ENCODE measurements at places on chromosomes 2 and 18.

GRCh38 chr2:227817850-227818674, 4.4 kb downstream of the CCL20 start:
- DNase-seq, result peak; percentile 99

- DNase-seq, result no peak
Measured at GRCh38 chr2:169664600-169664977, 29.6 kb downstream of the CFAP210 start.

GRCh38 chr2:21326152-21326551, 202.4 kb downstream of the TDRD15 start:
- DNase-seq, result no peak

- DNase-seq, result no peak
Measured at GRCh38 chr2:77512507-77512906, 9.7 kb downstream of the LRRTM4 start.

DNA sequence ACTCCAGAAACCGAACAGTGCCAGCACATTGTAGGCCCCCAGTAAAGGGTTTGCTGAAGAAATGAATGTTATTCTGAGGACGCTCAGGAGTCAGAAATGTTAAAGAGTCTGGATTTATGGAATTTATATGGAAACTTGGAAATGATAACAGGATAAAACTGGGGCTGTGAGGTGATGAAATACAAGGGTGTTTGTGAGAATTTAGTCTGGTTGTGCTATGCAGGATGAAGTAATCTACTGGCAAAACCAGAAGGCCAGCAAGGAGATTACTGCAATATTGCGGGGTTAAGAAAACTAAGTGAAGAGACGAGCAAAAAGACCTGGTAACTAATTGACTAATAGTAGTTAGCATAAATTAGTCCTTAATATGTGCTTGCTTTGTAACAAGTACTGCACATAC, 467.8 kb downstream of the ZEB2 start:
- DNase-seq, result no peak

- DNase-seq, result no peak
Measured at GRCh38 chr2:2286592-2286991, 44.5 kb downstream of the MYT1L start.

GRCh38 chr2:155190342-155190741, 491.8 kb downstream of the KCNJ3 start:
- no peak for DNase-seq

GRCh38 chr18:3350566-3351527, 88.9 kb downstream of the MYL12B start:
- no peak for DNase-seq

DNA sequence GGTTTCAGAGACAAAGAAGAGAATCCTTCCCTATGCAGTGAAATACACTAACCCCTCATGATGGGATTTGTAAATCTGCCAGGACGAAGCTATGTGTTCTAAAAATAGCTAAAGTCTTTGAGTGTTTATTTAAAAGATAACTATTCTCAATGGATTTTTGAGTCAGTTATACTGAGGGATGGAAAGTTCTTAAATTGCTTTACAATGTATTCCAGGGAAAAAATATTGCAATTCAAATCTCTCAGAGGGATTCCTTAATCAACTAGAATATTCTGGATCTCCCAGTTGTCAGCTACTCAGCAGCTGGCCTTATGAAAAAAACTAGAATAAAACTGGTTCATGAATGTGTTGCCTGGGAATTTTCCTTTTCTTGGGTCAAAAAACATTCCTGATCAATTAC, 312.4 kb downstream of the PLCL1 start:
- DNase-seq, result no peak

- no peak for DNase-seq
Measured at GRCh38 chr2:180101846-180102245, 94.7 kb upstream of the CWC22 start.

- DNase-seq, result peak; percentile 22
Measured at GRCh38 chr18:28065031-28065792, 111.7 kb downstream of the CDH2 start.

- DNase-seq, result no peak
Measured at GRCh38 chr2:171391532-171391931, 42.3 kb downstream of the METTL8 start.

GRCh38 chr2:189673661-189674373, 653 bp upstream of the ANKAR start:
- no peak for DNase-seq

DNA sequence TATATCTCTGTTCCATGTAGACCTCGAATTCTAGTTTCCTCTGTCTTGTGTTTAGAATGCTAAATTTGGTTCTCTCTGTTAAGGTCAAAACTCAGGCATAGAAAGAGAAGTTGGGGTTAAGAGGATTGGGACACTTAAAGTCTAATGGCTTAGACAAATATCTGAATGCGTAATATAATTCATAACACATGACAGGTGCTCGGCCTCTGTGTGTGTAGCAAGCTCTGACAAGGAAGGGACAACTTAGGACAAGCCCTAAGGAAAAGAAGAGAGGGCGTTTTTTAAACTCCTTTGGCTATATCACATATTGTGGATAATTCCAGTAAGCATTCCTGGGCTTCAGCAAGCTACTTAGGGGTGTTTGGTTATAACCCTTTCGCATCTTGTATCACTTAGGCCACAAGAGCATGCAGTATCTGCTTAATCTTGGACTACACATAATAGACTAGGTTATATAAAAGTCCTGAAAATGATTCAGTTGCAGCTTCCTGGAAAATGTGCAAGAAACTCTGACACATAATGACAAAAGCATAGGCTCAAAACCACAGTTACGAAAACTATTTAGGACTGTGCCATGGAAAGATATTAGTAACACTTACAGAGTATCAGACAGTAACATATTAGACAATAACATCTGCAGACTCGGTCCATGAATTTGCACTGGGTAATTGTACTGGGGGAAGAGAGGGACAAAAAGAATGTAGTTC, 16.1 kb upstream of the CREB1 start:
- DNase-seq, result no peak

GRCh38 chr2:189022053-189022481, 47.9 kb downstream of the COL3A1 start:
- no peak for DNase-seq

DNA sequence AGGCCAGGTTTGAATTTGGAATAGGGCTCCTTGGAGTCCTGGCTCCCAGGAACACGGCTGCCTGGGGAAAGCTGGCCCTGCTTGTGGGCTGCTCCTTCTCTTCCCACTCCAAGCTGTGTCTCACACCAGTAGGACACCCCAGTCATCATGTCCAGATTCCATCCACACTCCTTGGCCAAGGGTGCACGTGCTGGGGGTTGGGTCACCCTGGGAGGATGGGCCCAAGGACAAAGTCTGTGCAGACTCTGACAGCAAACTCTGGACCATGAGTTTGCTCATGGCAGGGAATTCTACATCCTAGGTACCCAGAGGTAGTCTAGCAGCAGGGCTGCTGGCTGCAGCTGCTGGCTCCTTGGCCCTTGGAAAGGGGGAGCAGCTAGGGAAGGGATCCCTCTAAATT, 102.4 kb upstream of the EPAS1 start:
- no peak for DNase-seq

DNA sequence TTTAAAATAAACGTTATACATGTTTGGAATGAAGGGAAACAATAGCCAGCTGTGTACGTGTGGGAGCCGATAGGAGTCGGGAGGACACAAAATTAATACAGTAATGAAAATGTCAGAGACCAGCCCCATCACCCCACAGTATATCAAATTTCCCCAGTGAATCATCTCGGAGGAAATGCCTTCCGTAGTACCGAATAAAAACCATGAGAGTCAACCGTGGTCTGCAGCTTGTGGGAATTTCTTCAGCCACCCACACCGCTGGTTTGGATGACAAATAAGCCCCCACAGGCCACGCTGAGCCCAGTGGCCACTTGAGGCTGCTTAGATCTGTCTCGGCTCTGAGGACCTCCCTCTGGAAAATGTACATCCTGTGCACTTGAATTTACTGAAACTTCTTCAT, 133.7 kb downstream of the COL6A3 start:
- DNase-seq, result no peak

- no peak for DNase-seq
Measured at GRCh38 chr2:23418461-23418911, 33.5 kb downstream of the KLHL29 start.

DNA sequence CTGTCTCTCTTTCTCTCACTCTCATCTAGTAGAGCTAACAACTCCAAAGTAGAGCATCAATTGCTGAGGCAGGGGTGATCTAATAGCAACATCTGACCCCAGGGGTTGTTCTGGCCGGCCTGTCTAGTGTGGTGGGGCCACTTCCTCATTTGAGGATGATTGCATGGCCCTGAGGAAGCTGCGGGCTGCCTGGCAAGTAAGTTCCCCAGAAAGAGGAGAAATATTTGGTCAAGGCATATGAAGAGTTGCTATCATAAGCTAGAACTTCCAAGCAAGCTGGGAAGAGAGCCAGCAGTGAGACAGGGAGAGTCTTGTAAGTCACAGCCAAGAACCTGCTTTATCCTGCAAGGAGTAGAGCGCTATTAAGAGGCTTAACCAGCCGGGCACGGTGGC, 50.8 kb upstream of the TMEM87B start:
- no peak for DNase-seq

GRCh38 chr2:28390746-28391563, 1.7 kb upstream of the FOSL2 start:
- DNase-seq, result no peak

- peak; percentile 71 for DNase-seq
Measured at GRCh38 chr2:197028230-197028629, 101.7 kb upstream of the PGAP1 start.

DNA sequence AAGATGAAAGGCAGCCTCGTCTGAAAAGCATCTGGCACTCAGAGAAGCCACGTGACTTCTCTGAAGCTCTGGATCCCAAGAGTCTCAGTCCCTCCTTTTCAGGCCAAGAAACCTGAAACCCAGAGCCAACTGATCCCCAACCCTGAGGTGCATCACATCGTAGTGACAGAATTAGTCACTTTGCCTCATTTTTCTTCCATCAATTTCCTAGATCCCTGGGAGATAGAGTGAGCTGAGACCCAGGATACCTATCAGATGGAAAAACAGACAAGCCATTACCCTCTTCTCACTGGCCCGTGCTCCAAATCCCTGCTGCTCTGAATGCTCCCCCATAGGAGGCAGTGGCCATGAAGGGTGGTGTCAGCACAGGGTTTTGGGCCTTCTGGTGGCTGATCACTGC, 113.1 kb downstream of the ALK start:
- no peak for DNase-seq

DNA sequence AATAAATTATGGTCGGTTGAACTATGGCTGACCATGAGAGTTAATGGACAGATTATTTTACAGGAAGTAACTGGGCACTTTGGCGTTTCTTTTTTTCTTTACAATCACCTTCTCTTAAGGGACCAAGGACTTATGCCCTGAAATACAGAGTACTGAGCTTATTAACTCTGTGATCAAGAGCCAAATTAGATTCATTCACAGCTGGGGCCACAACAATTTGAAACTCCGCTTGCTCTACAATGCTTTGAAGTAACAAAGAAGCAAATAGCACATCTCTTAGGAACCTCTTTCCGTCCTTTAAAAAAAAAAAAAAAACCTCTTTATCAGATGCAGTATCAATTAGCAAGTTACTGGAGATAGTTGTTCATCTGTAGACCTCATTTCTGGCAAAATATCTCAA, 112.0 kb downstream of the LYPD6 start:
- no peak for DNase-seq

- DNase-seq, result no peak
Measured at GRCh38 chr18:59323931-59324622, 5.6 kb upstream of the CPLX4 start.

DNA sequence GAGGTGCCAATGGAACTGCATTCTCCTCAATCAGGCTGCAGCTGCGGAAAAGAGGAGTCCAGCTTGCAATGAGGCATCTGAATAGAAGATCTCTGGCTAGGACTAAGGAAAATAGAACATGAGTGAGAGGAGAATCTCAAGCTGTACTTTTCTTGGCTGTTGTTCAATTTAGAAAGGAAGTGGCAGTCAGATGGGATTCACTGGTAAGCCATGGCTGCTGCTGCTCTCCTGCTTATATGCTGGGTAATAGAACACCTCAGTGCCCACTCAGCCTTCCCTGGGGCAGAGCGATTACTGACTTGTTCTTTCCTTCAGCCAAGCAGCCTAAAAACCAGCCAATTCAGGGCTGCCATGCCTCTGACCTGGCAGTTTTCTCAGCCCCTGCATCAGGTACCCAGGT, 17.6 kb upstream of the CHST9 start:
- DNase-seq, result no peak

DNA sequence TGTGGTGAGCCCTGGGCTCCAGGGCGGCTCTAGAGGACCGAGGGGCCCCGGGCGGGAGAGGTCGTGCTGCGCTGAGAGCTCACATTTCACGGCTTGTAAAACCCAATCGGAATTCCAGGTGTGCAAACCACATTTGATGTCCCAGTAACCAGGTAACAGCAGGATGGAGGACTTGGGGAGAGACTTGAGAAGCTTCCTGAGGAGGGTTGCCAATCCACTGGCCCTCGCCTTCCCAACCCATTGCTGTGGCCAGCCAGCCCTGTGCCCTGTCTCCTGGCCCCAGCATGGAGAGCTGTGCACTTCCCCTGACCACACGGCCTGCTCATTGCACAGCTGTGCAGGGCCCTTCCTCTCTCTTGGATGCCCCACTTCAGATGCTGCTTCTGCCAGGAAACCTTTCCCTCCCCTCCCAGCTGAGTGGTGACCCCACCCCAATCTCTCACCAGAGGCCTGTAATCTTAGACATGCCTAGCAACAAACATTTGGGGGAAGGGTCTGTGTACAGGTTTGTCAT, 39.6 kb downstream of the ASB1 start:
- no peak for DNase-seq

DNA sequence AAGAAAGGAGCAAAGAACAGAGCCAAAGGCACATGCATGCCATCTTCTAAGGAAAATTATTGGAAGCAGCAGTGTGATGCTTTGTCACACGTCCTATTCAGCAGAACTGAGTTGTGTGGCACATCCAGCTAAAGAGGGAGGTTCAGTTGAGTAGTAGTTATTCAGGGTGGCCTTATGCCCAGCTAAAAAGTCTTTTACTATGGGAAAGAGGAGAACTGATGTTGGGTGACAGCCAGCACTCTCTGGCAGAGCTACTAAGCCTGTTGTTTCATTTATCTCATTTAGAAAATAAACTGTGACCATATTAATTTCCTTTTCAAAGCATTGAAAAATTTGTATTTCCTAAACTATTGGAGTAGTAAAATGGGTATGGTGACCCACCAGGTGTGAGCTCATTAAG, 18.5 kb downstream of the ITGA6 start:
- DNase-seq, result no peak

- DNase-seq, result no peak
Measured at GRCh38 chr18:44884431-44884830, 203.7 kb downstream of the SETBP1 start.

GRCh38 chr18:46068763-46069162, 3.3 kb downstream of the PSTPIP2 start:
- no peak for DNase-seq

DNA sequence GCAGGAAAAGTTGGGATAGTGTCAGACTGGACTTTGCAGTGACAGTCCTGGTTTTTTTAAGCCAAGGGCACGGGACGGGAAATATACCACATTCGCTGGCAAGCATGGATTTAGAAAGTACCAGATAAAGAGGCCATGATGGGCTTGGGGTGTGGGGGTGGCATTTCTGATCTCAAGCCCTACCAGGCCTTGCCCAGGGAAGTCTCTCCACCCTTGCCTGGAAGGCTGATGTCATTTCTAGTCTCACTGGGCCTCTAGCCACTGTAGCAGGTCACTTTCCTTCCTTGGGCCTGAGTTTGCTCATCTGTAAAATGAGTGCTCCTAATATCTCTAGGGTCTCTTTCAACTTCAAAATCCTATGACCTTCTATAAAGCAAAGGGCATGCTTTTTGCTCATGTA, 1.8 kb downstream of the ZBTB7C start:
- no peak for DNase-seq

Measured in glomerular endothelial cell (primary cell).